Hepatic stellate cell (primary cell): ENCODE measurements at places on chromosomes 5 and 9.

GRCh38 chr9:131609099-131609830 lies 63.9 kb downstream of the PRRT1B start:
- peak; percentile 73 for DNase-seq

GRCh38 chr9:70127540-70128416 lies 84.1 kb downstream of the MAMDC2 start:
- DNase-seq, result no peak

- DNase-seq, result peak; percentile 13
These were observed 201.2 kb downstream of the ADAMTS12 start for GRCh38 chr5:33690374-33691135.

DNA sequence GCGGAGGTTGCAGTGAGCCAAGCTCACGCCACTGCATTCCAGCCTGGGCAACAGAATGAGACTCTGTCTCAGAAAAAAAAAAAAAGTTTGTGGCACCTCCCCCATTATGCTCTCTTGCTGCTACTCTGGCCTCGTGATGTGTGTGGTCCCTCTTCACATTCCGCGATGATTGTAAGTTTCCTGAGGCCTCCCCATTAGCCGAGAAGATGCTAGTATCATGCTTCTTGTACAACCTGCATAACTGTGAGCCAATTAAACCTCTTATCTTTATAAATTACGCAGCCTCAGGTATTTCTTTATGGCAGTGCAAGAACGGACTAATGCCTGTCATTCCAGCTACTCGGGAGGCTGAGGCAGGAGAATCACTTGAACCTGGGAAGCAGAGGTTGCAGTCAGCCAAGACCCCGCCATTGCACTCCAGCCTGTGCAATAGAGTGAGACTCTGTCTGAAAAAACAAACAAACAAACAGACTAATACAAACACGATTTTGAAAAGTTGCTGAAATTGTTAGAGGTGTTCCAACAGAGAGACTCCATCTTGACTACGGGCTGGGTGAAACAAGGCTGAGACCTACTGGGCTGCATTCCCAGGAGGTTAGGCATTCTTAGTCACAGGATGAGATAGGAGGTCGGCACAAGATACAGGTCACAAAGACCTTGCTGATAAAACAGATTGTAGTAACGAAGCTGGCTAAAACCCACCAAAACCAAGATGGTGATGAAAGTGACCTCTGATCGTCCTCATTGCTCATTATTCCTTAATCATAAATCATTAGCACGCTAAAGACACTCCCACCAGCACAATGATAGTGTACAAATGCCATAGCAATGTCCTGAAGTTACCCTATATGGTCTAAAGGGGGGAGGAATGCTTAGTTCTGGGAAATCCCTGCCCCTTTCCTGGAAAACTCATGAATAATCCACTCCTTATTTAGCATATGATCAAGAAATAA lies 8.3 kb upstream of the AFF4 start:
- no peak for DNase-seq

DNA sequence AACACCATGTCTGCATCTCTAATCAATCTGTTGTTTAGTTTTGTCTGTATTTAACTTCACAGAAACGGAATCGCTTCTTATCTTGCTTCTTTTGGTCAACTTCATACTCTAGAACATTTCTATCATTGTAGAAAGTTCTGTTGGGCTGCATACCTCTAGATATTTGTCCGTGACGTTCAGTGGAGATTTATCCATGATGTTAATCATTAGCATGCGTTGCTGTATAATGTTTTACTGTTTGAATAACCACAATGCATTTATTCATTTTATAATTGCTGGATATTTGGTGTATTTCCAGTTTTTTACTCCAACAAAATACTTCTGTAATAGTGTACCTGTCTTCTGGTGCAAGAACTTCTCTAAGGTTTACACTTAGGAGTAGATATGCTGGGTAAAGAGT lies 96.2 kb upstream of the GDNF start:
- DNase-seq, result no peak

GRCh38 chr9:107949061-107949460 lies 459.5 kb upstream of the KLF4 start:
- DNase-seq, result no peak

- DNase-seq, result no peak
These were observed 84.8 kb downstream of the WNK2 start for GRCh38 chr9:93268551-93269314.

GRCh38 chr5:60271517-60271916 lies 378.0 kb upstream of the PDE4D start:
- DNase-seq, result no peak

DNA sequence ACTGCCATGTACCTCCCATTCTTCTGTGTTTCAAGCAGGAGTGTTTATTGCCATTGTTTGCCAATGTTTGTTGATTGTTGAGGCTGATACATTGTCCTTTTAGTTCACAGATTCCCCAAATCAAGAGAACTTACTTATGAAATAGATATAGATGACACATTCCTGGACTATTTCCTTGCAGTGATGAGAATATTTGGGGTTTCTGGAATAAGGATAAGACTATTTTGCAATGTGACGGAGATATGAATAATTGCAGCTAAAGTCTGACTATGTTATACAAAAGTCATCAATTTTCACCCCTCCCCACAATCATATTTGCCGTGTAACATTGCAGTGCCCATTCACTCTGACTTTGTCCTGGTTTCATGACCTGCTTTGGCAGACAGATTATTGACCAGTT lies 460.8 kb downstream of the CDH10 start:
- DNase-seq, result no peak

DNA sequence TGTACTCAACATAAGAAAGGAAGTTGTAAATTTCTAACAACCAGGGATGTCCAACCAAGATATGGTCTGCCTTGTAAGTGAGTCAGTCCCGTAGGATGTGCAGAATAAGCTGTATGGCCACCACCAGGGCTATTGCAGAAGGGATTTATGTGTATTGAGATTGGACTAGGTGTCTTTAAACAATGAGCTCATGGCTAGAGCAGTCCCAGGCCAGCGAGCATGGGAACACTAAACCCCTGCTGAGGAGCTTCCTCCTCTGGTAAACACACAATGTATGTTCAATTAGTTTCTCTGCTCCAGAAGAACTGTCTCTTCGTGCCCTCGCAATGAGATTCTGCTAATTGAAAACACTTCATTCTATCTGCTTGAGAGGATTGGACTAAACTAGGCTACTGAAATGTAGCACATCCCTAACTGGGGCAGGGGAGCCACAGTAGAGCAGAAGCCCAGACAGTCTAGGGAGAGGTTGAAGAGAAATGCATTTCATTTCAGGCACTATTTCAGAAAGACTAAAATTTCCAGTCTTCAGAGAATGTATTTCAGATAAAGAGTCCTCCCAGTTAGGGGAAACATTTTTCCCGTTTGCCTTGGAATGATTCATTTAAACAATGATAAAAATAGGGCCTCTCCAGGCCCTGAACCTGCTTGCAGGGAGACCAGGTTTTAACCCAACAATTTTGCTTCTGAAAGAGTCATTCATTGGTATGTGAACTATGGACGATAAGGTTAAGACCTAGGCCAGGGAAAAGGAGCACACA lies 154.7 kb downstream of the FAM114A2 start:
- DNase-seq, result no peak

DNA sequence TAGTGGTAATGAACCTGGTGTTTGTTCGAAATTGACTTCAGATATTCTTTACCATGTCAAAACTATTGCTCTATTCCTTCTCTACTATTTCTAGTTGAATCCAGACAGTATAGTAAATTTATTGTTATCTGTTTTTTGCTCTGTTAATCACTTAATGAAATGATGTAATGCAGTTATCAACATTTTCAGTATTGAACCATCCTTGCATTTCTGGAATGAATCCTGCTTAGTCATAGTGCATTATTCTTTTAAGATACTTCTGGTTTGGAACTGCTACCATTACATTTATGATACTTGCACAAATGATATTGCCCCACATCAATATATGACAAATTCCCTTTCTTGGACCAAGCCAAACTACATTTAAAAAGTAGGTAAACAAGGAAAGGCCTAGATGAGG lies 554.0 kb upstream of the KLF4 start:
- DNase-seq, result no peak

GRCh38 chr5:156052656-156053055 lies 274.3 kb upstream of the SGCD start:
- DNase-seq, result no peak

- DNase-seq, result peak; percentile 63
These were observed 9.2 kb downstream of the INSYN2B start for GRCh38 chr5:169970911-169971765.

GRCh38 chr9:136605988-136606660 lies 56.6 kb upstream of the EGFL7 start:
- DNase-seq, result no peak

GRCh38 chr5:140083120-140083519 lies 30.8 kb upstream of the PURA start:
- DNase-seq, result no peak

DNA sequence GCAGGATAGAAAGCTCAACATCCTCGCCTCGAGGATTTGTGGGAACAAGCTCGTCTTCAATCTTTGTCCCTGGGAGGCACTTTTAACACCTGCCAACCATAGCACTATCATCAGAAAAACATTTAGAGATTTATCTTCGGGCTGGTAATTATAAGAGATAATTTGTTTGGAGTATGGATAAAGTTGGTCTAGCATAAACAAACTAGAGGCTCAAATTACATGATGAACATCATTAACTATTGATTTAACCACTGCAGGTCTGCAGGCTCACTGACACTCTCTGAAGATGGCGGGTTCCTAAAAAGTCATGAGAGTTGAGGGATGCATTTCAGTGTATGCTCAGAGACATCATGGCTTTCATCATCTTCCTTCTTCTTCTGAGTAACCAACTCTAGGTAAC lies 25.8 kb upstream of the PCA3 start:
- no peak for DNase-seq

DNA sequence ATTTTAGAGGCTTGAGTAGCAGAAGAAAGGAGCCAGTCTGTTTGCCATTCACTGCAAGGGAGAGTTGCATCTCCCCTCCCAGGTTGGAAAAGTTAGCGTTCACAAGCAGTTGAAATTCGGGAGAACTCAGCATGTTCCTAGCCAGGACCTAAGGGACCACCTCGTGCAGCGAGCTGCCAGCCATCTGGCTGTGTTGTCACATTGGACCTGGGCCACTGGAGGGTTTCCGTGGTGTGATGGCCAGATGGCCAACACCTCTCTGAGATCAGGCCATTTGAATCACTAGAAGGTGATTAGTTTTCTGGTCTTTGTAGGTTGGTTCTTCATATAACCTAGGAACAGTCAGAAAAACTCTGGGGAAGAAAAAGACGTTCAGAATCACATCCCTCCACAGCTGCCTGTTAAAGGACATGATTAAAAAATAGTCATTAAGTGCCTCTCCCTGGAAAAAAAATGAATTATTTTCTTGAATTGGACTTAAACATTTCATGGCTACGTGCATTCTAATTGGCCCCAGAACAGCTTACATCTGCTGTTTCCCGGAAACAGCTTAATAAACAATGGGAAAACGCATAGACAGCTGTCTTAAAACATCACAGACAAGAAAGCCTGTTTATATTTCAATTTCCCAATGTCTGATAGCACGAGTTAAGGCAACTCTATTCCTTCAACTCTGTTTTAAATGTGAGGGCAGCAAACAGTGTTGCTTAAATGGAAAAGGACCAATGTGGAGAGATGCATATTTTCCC lies 303.9 kb downstream of the TENT4A start:
- no peak for DNase-seq

DNA sequence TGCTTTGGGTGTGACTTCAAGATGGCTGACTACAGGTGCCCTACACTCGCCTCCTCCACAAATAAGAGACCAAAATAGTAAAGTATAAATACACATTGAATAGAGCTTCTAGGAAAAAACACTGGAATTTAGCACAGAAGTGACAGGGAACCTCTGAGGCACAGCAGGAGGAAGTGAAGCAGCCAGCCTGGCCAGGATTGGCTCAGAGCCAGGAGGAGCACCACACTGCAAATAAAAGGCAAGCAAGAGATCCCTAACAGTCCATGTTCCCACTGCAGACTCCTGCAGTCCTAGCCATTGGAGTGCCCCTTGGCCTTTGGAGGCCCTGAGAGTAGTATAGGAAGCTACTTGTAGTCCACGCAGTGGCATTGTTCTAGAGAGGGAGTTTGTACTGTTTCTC lies 186.7 kb upstream of the TLX3 start:
- DNase-seq, result no peak

- DNase-seq, result no peak
These were observed 13.5 kb downstream of the CREBRF start for GRCh38 chr5:173069671-173070070.

DNA sequence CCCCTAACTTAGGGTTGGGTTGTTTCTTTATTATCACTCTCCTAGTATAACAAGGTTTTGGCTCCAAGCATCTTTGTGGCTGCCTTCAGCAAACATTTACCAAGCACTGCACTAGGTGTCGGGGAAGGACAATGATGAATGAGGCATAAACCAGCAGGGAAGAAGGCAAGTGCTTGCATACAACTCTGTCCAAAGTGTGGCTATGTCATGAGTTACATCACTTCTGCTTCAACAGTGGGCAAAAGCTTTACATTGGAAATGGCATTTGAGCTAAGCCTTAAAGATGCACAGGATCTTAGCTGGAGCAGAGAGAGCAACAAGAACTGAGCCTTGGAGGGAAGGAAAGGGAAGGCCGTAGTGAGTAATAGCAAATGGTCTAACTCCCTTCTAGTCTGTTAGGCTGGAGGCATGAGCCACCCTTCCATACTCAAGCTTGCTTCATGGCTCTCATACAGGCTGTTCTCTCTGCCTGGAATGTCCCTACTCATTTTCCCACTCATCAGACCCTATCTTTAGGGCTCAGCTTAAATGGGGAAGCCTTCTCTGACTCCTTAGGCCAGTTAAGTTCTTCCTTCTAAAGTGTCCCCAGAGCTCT lies 121.8 kb downstream of the SEMA6A start:
- no peak for DNase-seq

DNA sequence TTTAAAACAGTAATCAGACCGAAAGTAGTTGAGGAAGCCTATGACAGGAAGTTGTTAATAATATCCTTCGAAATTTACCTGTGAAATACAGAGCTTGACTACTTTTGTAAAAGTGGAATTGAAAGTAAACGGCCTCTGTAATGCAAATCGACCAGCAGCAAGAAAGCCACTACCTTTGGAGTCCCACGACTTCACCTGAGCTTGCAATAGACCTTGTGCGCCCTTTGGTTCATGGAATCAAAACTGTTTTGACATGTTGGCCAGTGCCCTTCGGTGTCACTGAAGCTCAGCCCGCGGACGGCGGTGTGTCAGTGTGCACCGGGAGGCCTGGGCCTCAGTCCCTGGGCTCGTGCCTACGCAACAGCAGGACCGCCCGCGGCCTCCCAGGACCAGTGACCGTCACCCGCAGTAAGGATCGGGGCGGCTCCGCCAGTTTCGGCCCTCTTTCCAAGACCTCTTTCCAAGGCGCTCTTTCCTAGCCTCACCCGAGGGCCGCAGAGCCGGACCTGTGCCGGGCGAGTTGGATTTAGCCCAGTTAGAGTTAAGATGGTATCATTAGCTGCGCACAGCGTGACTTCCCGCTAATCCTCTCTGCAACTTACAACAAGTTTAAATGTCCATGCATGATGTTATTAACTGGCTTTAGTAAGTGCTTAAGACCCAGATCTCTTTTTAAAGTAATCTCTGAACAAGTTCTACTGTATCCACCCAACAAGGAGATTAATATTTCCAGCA lies 223.3 kb downstream of the MEF2C start:
- no peak for DNase-seq

GRCh38 chr5:133196441-133197085 lies 144.8 kb downstream of the HSPA4 start:
- no peak for DNase-seq

GRCh38 chr5:32543291-32543690 lies 42.1 kb upstream of the SUB1 start:
- no peak for DNase-seq

GRCh38 chr5:37839407-37840052 lies at the start of gene GDNF:
GDNF (minus strand) TSS chr5:37840041; CDS start chr5:37834796, 5,245 bp downstream.
- DNase-seq, result peak; percentile 81

- no peak for DNase-seq
These were observed 157.8 kb upstream of the NR4A3 start for GRCh38 chr9:99663856-99664255.

- no peak for DNase-seq
These were observed 774.5 kb upstream of the RGMB start for GRCh38 chr5:97998941-97999340.
